Activated CD8-positive, alpha-beta memory T cell treated with anti-CD3 and anti-CD28 coated beads for 48 hours (primary cell): ENCODE measurements at places on chromosomes 16 and 17.

- no peak for DNase-seq
Observed at GRCh38 chr16:84233748-84234147, 6.1 kb downstream of the KCNG4 start.

GRCh38 chr16:87185308-87185707, 131.9 kb downstream of the C16orf95 start:
- no peak for DNase-seq

DNA sequence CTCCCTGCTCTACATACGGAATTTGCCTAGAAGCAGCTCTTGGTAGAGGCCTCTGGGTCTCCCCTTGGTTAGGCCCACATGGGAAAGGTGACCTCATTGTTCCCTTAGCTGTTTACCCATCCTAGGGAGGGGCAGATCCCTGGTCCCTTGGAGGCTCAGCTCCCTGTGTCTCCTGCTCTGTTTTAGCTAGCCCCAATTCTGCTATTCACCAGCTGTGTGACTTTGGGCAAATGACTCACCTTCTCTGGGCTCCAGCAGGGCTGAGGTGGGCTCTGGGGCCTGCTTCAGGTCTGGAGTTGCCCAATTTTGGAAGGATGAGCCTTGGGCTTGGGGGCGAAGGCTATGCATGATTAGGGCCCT, 3.9 kb downstream of the ABCC3 start:
- DNase-seq, result no peak

DNA sequence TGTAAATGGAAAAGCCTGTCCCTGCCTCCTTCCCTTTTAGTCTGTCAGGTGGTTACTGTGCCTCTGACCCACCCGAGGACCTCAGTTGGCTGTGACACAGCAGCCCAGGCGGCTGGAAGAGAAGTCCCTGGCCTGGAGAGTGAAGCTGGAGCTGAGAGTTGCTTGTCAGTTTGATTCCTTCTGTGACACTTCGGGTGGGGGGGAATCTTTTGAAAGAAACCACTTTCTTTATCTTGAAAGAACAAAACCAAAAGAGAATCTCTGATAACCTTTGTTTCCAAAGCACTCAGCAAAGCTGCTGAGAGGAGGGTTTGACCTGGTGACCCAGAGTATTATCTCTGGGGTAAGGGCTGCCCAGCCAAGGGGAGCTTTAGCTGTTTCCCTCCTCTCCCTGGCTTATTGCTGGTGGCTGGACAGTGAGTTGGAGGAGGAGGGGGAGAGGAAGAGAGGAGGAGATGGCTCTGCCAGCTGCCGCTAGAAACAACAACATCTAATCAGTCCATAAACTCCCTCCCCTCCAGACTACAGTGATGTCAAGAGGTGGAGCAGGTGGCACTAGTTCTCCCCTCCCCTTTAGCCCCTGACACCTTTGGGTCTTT, 34.0 kb downstream of the YPEL2 start:
- no peak for DNase-seq

DNA sequence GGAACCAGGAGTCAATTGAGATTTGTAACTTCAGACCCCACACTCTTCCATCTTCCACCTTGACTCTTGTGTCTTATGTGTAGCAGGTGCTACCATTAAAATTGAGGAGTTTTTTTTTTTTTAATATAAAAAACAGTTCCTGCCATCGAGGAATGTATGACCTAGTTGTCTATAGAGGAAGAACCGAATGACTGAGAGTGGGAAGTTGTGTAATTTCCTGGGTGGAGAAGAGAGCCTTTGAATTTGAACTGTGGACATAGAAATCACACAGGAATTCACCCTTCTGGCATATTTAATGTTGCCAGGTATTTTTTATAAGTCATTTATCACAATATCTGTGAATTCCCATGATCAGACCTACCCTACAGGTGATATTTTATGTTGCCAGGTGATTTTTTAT, 22.0 kb downstream of the SP2 start:
- no peak for DNase-seq

DNA sequence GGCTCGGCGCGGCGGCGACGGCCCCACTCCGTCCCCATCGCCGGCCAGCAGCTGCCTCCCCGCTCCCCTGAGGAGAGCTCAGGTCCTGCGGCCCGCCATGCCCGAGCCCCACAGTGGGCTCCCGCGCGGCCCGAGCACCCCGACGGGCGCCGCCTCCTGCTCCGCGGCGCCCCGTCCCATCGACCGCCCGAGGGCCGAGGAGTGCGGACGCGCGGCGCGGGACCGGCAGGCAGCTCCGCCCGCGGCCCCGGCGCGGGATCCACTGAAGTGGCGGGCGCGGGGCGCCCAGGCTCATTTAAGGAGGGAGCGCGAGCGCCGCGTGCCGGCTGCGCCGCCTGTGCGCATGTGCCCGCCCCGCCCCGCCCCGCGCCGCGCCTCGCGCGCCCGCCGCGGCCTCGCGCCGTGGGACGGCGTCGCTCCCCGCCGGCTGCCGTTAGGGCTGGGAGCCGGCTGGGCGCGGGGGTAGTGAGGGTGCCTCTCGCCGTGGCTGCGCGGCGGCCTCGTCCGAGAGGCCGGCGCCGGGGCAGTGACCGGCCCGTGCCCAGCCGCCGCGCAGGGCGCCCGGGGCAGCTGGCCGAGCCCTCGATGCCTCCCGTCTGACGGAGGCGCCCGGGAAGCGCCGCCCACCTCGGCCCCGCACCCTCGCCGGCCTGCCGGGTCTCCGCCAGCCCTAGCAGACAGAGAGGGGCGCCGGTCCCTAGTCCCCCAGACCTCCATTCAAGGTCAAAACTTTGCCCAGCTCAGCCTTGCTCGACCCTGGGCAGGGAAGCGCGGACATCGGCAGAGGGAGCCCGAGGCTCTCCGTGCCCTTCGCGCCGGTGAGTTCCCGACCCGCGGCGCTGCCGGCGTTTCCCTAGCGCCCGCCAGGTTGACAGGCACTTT, at the start of gene NETO2:
Gene NETO2, minus strand, starts transcription at position 269 of the 882 bp plus-strand sequence. CDS start 333 bp downstream, outside the sequence.
- DNase-seq, result peak; percentile 23

- no peak for DNase-seq
Observed at GRCh38 chr17:6279659-6280058, 155.3 kb downstream of the AIPL1 start.

- no peak for DNase-seq
Observed at GRCh38 chr17:50596191-50597037, 35.9 kb downstream of the CACNA1G start.

DNA sequence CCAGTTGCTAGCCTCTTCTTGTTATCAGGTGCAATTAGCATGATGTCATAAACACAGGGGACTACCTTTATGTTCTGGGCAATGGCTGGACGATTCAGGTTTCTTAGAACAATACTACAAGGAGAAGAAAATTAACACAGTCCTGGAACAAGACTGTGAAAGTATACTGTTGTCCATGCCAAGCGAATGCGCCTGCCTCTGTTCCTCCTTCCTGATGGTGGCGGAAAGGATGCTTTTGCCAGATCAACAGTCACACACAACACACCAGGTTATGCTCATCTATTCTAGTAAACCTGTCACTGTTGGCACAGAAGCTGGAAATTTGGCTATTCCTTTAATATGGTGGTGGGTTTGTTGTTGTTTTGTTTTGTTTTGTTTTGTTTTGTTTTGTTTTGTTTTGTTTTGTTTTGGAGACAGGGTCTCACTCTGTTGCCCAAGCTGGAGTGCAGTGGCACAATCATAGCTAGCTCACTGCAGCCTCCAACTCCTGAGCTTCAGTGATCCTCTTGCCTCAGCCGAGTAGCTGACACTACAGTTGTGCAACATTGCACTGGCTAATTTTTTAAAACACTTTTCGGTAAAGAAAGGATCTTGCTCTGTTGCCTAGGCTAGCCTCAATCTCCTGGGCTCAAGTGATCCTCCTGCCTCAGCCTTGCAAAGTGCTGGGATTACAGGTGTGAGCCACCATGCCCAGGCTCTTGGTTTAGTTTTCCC, 3.1 kb upstream of the CD300LD start:
- DNase-seq, result no peak

- DNase-seq, result no peak
Observed at GRCh38 chr16:7612671-7613070, 280.0 kb downstream of the RBFOX1 start.

DNA sequence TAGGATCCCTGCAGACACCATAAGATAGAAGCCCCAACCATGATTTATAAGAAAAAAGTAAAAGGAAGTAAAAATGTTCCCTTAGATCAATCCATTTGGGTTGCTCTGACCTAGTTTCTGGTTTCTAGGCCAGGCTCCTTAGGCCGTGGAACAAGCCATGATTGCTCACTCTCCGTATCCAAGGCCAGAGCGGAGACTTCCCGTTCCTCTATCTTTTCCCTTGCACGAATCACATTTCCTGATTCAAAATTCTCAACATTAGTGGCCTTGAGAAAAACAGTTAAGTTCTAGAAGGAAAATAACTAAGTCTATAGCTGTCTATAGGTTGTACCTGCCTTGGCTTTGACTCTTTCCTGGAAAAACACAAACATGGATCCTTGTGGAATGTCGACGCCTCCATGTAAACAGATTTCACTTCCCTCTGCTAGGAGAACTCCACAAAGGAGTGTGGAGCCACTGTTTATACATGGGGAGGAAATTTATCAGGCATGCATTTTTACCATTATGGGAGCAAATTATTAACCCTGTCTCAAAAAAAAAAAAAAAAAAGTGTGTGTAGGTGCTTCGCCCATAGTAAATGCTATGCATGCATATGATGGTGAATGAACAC, 149.6 kb downstream of the ZFHX3 start:
- DNase-seq, result no peak

DNA sequence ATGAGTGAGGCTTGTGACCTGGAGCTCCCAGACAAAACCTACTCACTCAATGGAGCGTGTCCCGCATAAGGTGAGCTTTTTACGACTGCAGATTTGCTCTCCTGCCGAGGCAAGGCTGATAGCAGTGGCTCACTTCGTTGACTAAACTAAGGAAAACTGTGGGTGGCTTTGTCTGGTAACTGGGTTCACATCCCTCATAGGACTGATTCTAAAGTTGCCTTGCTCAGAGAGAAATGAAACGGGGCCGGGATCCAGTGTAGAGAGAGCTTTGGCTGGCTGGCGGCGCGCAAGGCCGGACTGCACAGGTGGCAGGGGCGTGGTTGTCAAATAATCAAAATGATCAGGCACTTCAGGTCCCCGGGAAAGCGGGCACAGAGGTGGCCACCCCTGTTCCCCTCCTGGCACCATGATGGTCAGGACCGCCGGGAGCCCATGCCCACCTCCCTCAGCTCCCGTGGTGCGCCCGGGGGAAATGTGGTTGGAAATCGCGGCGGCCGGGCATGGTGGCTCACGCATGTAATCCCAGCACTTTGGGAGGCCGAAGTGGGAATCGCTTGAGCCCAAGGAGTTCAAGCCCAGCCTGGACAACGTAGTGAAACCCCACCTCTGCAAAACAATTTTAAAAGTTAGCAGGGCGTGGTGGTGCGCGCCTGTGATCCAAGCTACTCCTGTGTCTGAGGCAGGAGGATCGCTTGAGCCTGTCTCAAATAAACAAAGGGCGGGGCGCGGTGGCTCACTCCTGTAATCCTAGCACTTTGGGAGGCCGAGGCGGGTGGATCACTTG, 26.6 kb upstream of the OR1F1 start:
- no peak for DNase-seq

DNA sequence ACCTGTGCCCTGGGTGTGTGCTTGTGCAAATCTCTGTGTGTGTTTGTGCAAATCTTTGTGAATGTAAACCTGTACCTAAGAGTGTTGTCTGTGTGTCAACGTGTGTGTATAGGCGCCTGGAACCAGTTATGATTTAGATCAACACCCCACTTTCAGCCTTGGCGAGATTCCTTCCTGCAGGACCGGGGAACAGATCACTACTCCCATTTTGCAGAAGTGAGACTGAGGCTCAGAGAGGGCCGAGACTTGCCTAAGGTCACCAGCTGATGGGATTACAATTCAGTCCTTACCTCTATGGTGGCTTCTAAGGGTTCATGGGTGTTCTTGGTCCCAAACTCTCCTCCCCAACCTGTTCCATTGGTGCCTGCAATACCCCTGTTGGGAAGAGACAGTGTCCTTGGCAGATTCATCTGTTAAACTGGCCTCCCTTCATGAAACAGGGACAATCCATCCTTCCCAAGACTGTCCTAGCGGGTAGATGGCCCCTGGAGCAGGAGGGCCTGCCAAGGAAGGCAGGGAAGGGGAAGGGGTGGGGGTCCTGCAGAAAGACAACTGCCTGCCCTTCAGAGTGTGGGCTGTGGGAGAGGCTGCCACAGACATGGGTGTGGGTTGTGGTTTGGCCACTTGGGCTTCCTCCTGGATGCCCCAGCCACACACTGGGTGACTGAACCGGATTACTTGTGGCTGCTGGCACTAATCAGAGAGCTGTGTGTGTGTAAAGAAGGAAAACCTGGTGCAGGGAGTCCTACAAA, 6.9 kb upstream of the MAPK7 start:
- DNase-seq, result no peak

DNA sequence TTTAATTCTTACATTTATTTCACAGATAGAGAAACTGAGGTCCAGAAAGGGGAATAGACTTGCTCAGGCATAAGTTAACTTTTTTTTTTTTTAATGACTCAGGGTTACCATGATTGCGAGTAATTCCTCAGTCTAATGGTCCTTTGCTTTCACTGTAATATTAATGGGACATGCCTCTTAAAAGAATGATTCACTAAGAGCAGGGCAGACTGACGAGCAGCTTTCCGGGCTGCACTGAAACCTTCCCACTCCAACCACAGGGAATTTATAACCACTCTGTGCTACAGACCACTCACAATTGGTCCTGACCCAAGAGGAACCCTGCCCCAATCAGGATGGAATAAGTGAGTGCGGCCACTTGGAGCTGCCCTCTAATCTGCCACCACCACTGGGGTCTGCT, 5.7 kb downstream of the HOXB2 start:
- no peak for DNase-seq

GRCh38 chr17:77435272-77436057, 294.7 kb downstream of the SEC14L1 start:
- DNase-seq, result no peak

DNA sequence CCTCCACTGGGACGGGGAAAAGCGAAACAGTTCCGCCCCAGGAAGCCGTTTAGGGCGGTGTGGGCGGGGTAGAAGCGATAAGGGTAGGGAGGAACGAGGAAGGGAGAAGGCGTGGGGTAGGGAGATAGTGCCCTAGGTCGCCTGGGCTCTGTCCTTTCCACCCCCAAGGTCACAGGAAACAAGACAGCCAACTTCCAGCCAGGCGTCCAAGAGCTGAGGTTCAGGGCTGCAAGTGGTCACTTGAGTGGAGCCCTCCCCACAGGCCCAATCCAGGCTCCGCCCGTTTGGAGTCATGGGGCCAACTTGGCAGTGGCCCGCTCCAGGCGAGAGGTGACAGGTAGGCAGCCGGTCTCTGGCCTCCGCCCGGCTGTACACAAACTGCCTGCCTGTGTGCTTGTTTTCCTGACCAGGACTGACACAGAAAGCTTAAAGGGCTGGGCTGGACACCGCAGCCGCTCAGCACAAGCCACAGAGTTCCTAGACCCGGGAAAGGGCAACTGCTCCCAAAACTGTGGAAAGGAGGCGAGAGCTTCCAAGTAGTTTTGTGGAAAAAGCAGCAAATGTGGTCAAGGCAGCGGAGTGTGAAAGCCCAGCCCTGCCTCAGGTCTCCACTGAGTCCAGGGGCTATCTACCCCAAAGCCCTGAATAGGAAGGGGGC, at the start of gene RILP:
Gene RILP, minus strand, starts transcription at position 23 of the 658 bp plus-strand sequence. CDS start 62 bp downstream, outside the sequence.
- DNase-seq, result no peak
